ENCODE measurements at places on chromosomes 2 and 18.
A peak's percentile ranks its signal among the peaks of the same experiment; 100 is the strongest.

DNA sequence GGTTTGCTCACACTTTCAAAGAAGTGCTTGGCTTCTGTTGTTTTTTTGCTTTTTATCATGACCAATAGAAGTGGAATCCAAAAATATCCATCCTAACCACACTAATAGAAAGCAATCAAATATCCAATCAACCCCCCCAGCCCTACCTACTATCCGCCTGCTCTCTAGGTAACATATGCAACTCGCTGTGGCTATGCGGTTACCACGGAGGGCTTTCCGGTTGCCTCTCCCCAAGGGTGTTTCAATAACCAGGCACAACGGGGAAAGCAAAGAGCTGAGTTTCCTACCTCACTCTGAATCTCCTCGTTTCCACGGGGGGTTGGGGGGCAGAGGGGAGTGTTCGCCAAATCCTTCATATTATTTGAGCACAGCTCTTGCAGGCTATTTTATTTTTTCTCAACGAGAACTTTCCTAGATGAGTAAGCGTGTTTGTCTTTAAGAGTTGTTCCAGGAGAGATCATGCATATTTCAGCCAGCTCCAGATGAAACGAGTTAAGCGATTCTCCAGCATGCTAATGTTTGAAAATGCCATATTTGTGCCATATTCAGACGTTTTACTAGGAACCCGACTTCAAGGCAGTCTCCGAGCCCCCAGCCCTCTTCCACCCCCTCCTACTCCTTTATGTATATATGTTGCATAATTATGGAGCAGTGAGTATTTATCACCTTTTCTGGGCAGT lies 30.3 kb downstream of the PAX3 start:
- DNase-seq: no peak

GRCh38 chr2:107529146-107529545 lies 297.5 kb upstream of the RGPD4 start:
- DNase-seq: peak; percentile 60

GRCh38 chr2:129726216-129726615 lies 253.2 kb upstream of the RAB6C start:
- no peak for DNase-seq

DNA sequence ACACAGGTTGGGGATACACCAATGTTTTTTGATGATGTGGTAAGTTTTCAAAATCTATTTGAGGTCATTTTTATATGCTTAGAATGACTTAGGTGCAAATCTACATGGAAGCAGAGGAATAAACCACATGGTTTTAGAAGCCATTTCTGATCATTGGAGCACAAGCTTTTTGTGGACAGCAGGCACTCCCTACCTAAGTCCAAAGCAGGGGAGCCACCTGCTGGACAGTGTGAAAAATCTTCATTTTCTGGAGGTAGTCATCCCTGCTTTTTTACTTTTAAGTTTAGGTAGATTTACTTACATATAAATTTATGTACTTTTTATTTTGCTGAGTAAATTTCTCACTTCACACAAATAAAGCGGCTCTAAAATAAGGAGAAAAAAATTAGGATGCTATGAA lies 323.2 kb downstream of the PLCL1 start:
- peak; percentile 83 for DNase-seq

DNA sequence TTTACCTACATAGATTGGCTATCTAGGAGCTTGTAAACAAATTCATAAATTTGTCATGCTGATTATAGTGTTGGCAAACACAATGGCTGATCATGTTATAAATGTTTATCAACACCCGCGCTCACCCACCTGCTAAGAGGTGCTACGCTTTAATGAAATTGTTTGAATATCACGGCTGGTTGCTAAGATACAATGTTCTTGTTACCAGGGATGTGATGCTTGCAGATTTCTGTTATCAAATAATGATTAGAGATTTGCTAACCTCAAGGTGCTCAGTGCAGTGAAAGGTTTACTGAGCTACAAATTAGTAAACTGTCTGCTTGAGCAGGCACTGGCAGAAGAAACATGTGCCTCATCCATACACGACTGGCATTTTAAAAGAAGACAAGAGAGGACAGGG lies 160.0 kb upstream of the ZEB2 start:
- no peak for DNase-seq
